ENCODE measurements at places on chromosomes 2 and 18.

- no peak for DNase-seq
These were observed 103.8 kb upstream of the COPS8 start for GRCh38 chr2:236981701-236982485.

DNA sequence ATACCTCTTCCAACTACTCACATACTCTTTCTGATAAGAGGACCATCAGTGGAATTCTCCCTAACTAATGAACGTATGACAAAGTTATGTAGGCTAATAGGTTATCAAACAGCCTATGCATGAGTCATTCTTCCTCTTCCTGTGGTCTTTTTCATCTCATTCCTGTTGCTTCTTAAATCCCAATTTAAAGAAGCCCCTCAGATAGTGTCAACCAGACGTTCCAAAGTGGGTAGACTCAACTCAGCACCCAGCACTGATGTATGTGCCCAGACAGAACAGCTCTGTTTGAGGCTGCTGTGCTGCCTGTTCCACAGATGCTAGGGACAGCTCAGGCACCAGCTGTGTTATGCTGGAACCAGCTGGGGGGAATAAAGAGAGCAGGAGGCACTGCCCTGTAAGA is 52.6 kb downstream of the CXCR4 start:
- no peak for DNase-seq

DNA sequence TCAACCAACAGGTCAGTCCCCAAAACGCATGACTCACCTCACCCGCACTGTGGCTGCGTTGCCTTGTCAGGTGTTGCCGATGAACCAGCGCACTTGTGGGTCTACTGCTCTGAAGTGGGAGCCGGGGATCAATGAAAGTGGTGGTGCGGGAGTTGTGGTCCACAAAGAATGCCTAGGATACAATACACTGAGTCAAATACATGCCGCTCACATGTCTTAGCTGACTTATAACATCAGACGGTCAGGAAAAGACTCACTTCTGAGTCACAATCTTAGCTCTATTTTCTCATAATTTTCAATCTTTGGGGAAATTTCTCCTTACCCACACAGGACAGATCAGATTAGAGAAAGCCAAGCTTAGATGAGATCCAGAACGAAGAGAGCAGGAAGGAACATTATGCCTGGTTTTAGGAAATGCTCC is 107.1 kb upstream of the STK17B start:
- no peak for DNase-seq

- no peak for DNase-seq
These were observed 39.7 kb downstream of the KIDINS220 start for GRCh38 chr2:8797682-8798081.

GRCh38 chr2:36737131-36737750 is 40.7 kb downstream of the VIT start:
- no peak for DNase-seq

- DNase-seq = peak; percentile 52
These were observed 49.3 kb upstream of the ROCK2 start for GRCh38 chr2:11393711-11394236.

DNA sequence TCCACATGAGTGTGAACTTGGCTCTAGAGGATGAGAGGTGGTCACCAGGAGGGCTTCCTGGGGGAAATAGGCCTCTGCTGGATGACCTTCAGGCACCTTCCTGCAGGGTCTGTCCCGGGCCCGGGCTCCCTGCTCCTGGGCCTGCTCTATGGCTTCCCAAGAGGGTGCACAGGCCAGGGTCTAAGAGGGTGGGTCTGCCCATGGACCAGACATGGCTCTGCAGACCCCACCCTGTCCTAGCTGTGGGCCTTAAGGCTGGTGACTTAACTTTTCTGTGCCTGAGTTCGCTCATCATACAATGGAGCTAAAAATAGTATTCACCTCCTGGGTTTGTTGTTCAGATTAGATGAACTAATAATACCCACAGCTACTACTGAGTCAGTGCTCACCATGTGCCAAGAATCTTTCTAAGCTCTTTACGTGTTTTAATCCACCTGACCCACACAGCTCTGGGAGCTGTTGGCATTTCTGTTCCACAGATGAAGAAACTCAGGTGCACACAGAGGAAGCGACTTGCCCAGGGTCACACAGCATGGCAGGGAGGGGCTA is 14.4 kb downstream of the INHBB start:
- no peak for DNase-seq

- DNase-seq = no peak
These were observed 357.0 kb downstream of the GALNT13 start for GRCh38 chr2:154228566-154229280.

DNA sequence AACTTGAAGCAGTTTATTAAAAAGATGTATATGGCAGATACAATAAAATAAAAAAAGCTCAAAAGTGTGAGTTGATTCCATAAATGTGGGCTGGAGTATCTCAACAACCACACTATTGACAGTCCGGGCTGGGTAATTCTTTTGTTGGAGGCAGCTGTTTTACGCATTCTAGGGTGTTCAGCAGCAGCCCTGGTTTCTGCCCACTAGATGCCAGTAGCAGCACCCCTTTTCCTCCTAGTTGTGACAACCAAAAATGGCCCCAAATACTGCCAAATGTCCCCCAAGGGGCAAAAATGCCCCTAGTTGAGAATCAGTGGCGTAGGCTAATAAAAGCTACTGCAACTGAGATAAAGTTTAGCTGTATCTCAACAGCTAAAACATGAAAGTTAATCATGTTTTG is 44.8 kb downstream of the CHMP3 start:
- DNase-seq = no peak

DNA sequence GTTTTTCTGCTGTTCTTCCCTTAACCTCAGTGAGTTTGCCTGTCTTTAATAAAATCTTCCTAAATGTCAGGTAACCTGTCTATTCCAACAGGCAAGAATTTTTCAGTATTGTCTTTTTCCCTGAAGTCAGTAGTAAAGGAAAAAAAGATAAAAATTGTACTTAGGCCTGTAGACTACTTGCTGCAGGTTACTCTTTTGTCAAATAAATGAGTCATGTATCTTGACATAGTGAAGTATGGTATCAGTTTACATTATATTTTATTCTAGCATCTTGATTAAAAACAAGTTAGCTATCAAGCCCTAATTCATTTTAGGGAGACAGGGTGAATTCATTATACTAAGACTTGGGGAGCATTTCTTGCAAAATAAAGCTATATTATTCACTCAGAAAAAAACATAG is 59.8 kb downstream of the ITGA4 start:
- no peak for DNase-seq

DNA sequence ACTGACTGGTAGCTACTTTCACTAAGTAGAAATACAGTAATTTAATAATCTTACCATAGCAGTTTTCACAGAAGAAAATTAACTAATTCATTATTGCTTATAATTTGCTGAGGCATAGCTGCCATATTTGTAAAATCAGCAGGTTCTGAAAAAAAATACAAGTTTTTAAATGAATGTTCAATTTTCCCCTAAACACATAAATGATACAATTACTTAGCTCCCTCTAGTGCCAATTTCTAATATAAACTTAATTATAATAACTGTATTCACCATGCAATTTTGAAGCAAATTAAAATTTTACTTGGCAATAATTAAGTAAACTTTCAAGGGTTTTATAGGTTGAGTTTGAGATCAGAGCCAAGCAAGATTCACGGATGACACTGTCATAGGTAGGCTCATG is 1321.6 kb upstream of the ACVR2A start:
- no peak for DNase-seq

GRCh38 chr2:239275044-239275685 is 125.7 kb downstream of the HDAC4 start:
- peak; percentile 75 for DNase-seq

- DNase-seq = no peak
These were observed 20.6 kb downstream of the ZNF236 start for GRCh38 chr18:76842837-76843530.

- DNase-seq = peak; percentile 66
These were observed 10.7 kb downstream of the RPL31 start for GRCh38 chr2:101012706-101013181.

DNA sequence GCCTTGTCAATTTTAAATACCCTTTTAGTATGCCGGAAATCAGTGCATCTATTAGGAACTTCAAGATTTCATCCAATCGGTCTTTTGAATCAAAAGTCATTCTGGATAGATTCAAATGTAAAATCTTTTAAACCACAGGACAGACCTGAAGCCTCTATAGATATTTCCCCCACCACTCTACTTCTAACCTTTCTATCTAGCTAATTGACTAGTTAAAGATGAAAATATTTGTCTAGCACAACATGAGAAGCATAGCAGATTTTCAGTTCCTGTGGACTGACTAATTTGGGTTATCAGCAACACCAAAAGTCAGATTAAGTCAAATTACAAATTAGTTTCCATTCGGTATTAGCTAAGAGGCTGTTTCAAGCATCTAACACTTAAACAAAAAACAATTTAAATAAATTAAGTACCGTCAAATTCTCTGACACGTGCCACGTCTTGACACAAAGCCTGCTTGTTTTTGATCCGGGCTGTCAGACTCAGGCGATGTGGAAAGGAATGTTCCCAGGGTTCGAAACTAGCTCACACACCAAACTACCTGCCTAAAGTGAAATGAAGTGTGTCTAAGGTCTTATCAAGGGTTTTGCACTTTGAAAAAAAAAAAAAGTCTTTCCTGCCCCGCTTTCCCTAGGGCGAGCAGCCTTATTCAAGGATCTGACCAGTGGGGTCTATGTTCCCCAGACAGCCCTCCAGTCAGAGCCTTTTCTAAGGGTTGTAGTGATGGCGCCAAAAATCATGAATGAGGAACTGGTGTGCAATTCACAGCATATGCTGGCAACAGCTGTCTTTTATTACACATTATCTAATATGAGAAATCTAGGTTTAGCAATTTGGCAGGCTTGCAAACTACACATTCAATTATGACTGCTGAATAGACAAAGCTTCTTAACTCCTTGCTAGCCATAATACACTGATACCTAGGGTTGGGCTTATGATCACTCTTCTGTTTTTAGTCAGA is 4.7 kb downstream of the CYTIP start:
- no peak for DNase-seq
